Trophoblast cell (in vitro differentiated cells and primary cell): ENCODE measurements at places on chromosomes 6 and 20.

- no peak for DNase-seq
Observed at GRCh38 chr6:28606424-28607391, 81.0 kb downstream of the GPX5 start.

GRCh38 chr6:7243179-7243981, 69.6 kb downstream of the SSR1 start:
- peak; percentile 84 for DNase-seq

DNA sequence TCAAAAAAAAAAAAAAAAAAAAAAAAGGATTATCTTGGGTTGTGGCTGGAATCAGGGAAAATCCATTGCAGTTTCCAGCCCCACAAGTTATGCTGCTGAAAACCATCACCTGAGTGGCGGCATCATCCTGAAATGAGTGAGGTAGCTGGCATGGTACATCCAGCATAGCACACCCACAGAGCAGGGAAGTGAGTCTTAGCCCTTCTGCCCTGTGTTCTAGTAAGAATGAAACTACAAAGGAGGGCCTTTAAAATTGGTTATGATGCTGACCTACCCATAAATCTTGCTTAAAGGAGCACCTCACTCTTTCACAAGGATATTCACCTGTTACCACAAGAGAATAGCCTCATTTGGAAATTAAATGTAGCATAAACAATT, 119.2 kb downstream of the NFATC2 start:
- DNase-seq: no peak

GRCh38 chr6:157376241-157376640, 4.7 kb upstream of the ZDHHC14 start:
- DNase-seq: no peak

DNA sequence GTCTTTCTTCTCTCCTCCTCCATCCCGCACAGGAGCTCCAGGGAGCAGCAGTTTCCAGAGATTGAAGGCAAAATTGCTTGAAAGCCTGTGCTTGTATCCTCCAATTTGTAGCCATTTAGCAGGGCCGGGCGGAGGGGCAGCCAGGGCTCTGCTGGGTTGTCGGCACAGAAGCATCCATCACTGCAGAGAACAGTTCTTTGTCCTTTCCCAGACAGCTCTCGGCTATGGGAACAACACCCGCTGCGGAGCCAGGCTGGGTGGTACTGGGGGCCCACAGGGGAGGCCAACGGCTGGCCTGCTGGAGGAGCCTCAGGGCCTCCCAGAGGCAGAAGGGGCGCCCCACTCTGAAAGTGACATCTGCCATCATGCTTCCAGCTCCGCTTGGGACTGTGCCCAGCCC, 7.8 kb downstream of the HRH3 start:
- DNase-seq: no peak

DNA sequence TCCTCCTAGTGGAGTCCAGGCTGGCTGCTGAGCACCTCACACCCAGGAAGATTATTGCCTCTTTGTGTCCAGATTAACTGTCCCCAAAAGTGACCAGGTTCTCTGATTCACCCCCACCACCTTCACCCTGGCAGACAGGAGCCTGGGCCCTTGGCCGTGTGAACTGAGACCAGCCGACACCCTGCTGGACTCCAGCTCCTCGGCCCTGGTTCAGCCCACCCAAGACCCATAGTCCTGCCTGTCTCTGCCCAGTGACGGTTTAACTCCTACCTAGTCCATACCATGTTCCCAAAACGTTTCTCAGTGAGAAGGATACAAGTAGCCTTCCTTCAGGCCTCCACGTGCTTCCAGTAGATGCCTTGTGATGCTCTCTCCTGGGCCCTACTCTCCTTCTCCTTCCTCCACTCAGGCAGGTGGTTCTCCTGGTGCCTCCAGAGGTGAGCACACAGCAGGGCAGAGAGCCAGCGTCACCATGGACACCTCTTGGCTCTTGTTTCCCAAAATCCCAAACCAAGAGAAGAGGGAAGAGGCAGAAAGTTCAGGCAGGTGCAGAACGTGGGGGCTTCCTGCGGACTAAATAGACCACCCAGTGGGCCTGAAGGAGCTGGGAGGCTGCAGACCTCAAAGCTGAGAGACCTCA, 134.4 kb upstream of the CST7 start:
- DNase-seq: no peak
